ENCODE measurements at places on chromosomes 5 and 9. TPM values are rescaled to one million over a fixed set of nuclear protein-coding genes. Genes with fewer than 3 reads are reported as not detected.

The ST8SIA4 gene
- 0.76 TPM for total RNA-seq

The C1QTNF3 gene
- total RNA-seq: 0.16 TPM

The SPATA31D4 gene
- total RNA-seq: not detected

The SNX30 gene
- total RNA-seq: 5.8 TPM

The KCNV2 gene
- total RNA-seq: not detected

The C6 gene
- total RNA-seq: not detected

The FBXL17 gene
- 6.2 TPM for total RNA-seq

The CEL gene
- 0.08 TPM for total RNA-seq

The SAXO1 gene
- not detected for total RNA-seq

The PROP1 gene
- not detected for total RNA-seq
